Vagina (tissue), 2 donors: ENCODE measurements at places on chromosomes 12 and 14. TPM values are rescaled to one million over a fixed set of nuclear protein-coding genes. Genes with fewer than 3 reads are reported as not detected.

The EPYC gene
- total RNA-seq = not detected

The ACRBP gene
- total RNA-seq = 0.74 TPM

The MORN3 gene
- not detected for total RNA-seq

The OAS2 gene
- total RNA-seq = 14.0 TPM

The GPD1 gene
- total RNA-seq = 65.3 TPM

The ASB2 gene
- 24.1 TPM for total RNA-seq

The SPIC gene
- total RNA-seq = not detected

DNA sequence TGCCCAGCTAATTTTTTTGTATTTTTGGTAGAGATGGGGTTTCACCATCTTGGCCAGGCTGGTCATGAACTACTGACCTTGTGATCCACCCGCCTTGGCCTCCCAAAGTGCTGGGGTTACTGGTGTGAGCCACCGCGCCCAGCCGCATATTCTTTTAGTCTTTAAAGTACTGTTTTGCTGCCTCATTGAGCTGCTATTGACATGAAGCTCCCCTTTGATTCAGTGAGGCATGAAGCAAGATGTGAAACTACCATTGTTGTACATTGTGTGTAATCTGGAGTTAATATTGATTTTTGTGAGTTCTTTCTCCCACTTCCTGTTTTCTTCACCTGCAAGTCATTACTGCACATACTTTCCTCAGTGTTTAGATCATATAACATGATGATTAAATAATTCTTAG, 80.8 kb downstream of the MNAT1 start:
- DNase-seq = no peak

DNA sequence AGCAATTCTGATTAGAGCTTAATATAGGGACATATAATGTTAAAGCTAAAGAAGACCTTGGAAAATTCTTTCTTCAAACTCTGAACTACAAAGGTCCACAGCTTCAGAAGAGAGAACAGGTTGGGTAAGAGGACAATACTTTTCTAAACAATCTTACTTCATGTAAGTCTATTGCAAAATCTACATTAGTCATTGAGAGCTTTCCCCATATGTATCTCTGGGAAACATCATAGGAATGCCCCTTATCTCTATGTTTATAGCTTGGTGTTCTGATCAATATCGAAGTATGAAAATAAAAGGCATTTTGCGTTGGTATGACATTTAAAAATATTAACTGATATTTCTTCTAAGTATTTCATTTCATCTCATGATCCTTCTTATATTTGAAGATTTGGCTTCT, 962.6 kb downstream of the AACS start:
- DNase-seq = no peak

GRCh38 chr12:56158926-56159461, 835 bp downstream of the MYL6 start:
- DNase-seq = no peak

DNA sequence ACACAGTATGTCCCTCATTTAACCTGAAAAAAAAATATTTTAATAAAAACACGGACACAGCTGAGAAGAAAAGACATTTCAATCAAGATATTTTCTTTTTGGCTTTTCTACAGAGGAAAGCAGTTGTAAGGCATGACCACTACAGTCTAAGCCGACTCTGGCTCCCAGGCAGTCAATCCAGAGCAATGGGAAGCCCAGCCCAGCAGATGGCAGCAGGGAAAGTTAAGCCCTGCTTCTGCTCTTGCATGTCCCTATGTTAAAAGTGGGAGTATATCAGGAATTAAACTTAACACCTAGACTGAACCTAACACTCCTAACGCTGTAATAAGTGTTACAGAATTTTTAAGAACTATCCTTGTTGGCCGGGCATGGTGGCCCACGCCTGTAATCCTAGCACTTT, 19.5 kb upstream of the HAL start:
- no peak for DNase-seq

GRCh38 chr14:102481371-102481770, 28.2 kb downstream of the ANKRD9 start:
- no peak for DNase-seq

GRCh38 chr14:34662561-34663088, 32.7 kb upstream of the SNX6 start:
- DNase-seq = no peak

- DNase-seq = no peak
These were observed 244.6 kb upstream of the NOS1 start for GRCh38 chr12:117606024-117606423.

DNA sequence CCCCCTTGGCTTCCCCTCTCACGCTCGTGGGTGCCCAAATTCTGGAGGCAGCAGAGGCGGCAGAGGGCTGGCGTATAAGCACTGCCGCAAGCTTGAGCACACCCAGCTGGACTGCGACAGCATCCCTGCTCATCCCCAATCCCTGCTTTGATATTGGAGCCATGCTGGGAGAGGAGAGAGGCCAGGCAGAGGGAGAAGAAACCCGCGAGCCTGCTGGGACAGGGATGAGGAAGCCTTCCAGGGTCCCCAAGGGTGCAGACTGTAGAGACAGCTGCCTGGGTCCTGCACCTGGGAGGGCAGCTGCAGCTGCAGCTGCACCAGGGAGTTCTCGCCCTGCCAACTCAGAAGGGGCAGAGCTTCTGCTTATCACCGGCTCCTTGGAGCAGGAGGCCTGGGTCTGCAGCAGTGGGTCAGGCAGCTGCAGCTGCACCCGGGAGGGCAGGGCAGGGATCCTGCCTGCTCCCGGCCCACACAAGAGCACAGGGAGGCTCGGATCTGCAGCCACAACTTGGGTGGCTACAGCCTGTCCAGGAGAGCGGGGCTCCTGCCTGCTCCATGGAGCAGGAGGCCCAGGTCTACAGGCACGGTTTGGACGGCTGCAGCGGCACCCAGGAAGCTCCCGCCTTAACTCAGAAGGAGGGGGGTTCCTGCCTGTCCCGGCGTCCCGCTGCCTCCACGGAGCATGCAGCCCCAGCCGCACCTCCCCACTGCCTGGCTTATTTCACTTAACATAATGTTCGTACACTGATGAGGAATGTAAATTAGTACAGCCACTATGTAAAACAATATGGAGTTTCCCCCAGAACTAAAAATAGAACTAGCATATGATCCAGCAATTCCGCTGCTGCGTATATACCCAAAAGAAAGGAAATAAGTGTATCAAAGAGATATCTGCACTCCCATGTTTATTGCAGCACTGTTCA, 60.4 kb upstream of the SGPP1 start:
- no peak for DNase-seq

- DNase-seq = no peak
These were observed 2.8 kb upstream of the A2ML1 start for GRCh38 chr12:8819666-8819980.

GRCh38 chr14:104891664-104892530, 26.8 kb downstream of the CEP170B start:
- DNase-seq = no peak

DNA sequence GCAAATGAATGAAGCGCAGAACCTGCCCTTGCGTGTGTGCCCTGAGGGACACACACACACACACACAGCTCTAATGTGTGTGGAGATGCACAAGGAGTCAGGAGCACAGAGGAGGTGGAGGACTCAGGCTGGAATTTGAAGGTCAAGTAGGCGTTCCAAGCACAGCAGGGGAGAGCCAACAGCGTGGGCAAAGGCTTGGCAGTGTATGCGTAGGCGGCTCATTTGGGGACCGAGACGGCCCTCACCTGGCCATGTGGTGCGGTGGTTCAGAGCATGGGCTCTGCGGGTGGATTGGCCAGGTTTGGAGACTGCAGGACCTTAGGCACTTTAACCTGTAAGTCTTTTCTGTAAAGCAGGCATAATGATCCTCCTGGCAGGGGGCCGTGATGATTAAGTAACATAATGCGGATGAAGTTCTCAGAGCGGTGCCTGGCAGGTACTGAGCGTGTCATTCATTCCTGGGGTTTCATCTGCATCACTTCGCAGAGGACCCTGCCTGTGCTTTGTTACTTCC, 69.5 kb upstream of the SLC24A4 start:
- no peak for DNase-seq
